Right renal cortex interstitium (tissue), 3 donors: ENCODE measurements at places on chromosomes 12 and 14. TPM values are rescaled to one million over a fixed set of nuclear protein-coding genes. Genes with fewer than 3 reads are reported as not detected.

- DNase-seq: no peak
Measured at GRCh38 chr12:67070307-67070600, 198.9 kb upstream of the CAND1 start.

- no peak for DNase-seq
Measured at GRCh38 chr14:35212471-35213142, 79.6 kb upstream of the PSMA6 start.

DNA sequence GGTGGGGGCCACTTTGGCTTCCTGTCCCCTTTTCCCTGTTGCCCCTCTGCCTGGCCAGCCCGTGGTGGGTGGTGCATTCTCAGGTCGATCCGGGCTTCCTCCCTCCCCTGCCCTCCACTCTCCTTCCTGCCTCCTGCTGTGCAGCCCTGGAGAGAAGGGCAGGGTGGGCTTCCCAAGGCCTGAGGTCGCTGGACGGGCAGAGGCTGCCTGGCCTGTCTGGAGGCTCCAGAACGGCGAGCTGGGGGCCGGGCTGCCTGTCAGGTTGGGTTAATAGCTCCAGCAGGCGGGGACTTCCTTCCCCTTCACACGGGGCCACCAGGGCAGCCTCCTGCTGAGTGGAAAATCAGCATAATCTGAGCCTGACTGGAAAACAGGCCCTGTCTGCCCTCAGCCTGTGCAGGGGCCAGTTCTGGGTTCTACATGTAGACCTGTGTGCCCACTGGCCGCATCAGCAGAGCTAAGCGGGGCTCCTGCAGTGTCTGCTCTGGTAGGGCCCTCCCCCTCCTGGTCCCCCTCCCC lies 11.3 kb downstream of the KIF26A start:
- no peak for DNase-seq

- no peak for DNase-seq
Measured at GRCh38 chr12:131487388-131488124, 223.3 kb upstream of the SFSWAP start.

DNA sequence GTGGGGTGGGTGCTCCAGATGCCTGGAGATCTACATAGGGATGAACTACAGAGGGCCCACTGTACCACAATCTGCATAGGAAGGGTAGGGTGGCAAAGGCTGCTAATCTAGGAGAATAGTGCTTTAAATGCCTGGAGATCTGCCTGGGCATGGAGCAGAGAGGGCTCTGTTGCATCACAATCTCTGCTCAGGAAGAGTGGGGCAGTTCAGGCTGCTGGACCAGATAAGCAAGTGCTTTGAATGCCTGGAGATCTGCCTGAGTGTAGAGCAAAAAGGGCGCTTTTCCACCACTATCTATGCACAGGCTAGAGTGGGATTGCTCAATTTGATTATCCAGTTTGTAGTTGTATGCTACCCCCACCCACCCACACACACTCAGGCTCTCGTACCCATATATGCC lies 886.3 kb upstream of the SEL1L start:
- no peak for DNase-seq

DNA sequence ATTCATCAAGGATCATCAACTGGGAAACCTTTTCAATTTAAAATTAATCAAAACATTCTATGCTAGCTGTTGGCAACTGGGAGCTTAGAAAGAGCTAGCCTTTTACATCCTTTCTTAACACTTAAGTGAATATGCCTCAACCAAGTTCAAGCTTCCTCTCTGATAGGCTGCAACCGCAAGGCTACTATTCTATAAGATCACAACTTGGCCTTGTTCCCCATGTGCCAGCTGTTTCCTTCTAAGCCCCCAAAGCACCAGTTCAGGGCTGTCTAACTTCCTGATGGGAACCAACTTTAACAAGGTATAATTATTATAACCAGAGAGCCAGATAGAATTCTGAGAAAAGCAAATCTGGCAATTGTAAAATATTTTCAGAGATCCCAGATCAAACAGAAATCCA lies 37.0 kb downstream of the KCNC2 start:
- DNase-seq: no peak

Gene KRT85
- polyA plus RNA-seq: not detected

Gene AICDA
- polyA plus RNA-seq: 0.39 TPM

Gene ANO6
- 79.7 TPM for polyA plus RNA-seq

Gene DENND5B
- 26.9 TPM for polyA plus RNA-seq

Gene GLIPR1L2
- 2.3 TPM for polyA plus RNA-seq
